C1 segment of cervical spinal cord (tissue), 14 donors: ENCODE measurements at places on chromosomes 12 and 14.

GRCh38 chr12:52605542-52605941 lies 4.3 kb upstream of the KRT72 start:
- DNase-seq = no peak

DNA sequence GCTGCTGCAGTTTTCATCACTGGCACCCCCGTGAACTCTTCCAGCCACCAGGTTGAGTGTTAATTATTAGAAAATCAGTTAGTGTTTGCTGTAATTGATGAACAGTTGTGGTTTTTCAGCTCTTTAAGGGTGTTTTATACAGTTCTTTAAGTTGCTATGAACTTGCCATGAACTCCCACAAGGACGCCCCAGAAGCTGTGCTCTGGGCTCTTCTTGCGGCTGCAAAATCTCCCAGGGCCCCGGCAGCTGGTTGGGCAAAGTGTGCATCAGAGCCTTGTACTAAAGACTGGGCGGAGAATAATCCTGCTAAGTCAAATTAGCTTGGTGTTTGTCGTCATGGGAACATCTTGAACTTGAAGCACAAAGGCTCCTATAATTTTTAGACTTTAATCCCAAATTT lies 82.2 kb downstream of the EML1 start:
- no peak for DNase-seq

- no peak for DNase-seq
These were observed 252.4 kb upstream of the TBX3 start for GRCh38 chr12:114936148-114937079.

DNA sequence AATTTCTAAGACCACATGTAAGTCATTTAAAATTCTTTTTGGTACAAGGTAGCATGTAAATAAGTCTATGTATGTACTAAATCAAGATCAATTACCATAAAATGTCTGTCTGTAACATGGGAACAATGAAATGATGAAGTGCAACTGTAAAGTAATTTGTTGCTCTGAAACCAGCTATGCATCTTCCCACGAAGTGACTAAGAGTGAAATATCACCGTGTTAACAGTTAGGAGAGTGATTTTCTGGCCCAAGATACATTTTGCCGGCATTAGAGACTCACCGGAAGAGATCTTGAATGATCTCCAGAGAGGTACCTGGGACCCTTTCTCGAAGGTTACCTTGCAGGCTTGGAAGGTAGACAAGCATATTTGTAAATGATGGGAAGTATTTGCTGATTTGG lies 105.8 kb downstream of the SAMD4A start:
- DNase-seq = no peak

GRCh38 chr14:22489244-22489545 lies 99.8 kb downstream of the DAD1 start:
- no peak for DNase-seq

GRCh38 chr14:24605435-24606190 lies 3.9 kb downstream of the GZMH start:
- no peak for DNase-seq

DNA sequence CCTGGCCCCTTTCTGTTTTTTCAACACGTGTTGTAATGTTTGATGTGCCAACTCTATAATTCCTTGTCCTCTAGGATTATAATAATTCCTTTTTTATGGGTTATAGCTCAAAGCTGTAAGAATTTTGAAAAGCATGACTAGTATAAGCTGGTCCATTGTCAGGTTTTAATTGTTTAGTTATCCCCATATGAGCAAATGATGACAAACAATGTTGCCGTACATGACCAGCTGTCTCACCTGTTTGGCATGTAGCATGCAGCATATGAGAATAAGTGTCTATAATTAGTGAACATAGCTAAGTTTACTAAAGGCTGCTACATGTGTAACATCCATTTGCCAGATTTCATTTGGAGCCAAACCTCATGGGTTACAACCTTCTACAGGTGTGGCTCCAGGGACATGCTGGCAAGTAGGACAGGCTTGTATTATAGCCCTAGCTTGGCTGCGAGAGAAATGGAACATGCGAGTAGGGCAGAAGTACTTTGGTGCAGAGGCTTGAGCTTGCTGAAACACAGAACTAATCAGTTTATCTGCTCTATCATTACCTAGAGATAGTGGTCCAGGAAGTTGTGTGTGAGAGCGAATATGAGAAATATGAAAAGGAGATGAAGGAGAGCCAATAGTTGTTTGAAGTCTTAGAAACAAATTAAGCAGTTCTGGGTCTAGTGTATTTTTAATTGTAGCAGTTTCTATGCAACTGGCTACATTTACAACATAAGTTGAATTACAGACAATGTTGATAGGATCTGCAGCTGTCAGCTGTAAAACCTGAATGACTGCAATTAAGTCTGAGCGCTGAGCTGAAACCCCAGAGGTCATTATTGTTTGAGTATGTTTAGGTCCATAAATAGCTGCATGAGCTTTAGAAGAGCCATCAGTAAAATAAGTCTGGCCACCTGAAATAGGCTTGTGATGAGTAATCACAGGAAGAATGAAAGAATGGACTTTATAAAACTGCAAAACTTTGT lies 22.6 kb upstream of the MAPKAPK5 start:
- no peak for DNase-seq
